ENCODE measurements at places on chromosomes 13 and 19.

GRCh38 chr19:32404213-32404932 is 1.2 kb upstream of the DPY19L3 start:
- no peak for DNase-seq

DNA sequence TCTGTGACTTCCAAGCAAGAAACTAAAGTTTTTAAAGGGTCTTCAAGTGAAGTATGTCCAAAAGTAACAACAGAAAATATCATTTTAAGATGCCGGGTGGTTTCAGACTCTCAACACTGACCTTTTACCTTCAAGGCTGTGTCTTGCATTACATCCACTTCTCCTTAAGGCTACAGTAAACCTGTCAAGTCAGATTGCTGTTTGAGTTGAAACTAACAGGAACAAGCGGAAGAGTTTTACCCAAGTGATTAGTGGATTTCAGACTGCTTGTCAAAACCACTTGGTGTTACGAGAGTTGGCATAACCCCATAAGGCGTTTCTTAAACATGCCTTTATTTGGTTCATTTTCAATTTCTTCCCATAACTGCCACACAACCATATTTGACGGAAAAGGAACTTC is 283.1 kb downstream of the DCT start:
- no peak for DNase-seq

- no peak for DNase-seq
Measured at GRCh38 chr19:56193981-56194640, 3.5 kb downstream of the ZSCAN5B start.

DNA sequence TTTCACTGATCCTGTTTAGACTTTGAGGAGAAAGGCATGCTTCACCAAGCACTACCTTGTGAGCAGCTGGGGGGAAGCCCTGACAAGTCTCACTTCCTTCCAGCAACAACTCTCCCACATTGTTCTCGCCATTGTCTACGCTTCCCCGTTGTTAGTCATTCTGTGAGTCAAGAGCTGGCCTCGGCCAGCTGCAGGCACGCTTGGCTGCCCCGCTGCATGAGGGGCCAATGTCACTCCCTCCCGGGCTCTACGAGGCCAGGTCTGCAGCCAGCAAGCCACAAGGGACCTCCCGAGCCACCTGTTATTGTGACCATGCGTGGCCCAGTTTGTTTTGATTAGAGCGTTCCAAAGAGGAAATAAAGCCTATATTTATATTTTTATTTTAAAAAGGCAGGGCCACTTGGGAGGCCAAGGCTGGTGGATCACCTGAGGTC is 220.9 kb downstream of the FOXO1 start:
- DNase-seq = no peak

DNA sequence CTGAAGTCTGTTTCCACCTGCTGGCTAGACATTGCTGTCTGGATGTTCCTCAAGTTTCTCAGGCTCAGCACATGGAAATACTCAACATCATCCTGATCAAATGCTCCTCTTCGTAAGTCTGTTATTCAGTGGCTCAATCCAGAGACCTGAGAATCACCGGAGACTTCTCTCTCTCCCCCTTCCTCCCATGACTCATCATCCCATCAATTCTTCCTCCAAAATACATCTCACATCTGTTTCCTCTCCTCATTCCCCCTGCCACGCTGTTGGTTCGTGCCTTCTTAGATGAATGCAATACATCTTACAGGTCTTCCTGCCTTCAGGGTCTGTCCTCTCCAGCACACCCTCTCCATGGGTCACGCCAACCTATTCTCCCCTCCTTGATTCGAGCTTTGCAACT is 7.4 kb upstream of the RXFP2 start:
- DNase-seq = no peak

DNA sequence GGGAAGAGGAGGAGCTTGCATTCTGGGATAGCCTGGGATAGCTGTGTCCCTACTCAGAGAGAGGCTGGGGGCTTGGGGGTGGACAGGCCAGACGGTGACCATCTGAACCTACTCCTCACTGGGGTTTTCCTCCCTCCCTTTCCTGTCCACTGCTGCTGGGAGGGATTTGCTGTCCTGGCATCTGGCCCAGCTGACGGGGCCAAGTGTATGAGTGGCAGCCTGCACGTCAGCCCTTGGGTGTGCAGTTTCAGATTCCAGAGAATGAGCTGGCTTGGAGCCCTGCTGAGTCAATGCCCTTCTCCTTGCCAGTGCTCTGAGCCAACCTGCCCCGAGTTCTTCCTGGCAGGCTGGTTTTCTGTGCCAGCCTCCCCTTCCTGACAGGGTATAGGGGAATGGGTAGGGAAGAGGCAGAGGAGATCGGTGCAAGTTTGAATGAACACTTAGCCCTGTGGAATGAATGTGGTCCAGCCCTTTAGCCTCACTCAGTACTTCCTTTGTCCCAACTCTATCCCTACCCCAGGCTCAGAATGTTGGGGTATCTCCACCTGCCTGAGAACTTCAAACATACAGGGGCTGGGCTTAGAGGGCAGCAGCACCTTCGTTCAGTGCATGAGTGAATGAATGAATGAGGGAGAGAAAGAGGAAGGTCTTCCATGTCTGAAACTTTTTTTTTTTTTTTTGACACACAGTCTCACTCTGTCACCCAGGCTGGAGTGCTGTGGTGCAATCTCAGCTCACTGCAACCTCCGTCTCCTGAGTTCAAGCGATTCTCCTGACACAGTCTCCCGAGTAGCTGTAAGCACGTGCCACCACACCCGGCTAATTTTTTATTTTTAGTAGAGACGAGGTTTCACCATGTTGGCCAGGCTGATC is 1.8 kb upstream of the ANGPTL4 start:
- DNase-seq = peak; percentile 98

GRCh38 chr19:24046550-24046949 is 40.4 kb upstream of the ZNF254 start:
- DNase-seq = no peak

GRCh38 chr13:46603165-46603603 is 50.2 kb downstream of the LRCH1 start:
- no peak for DNase-seq

GRCh38 chr13:55214841-55215345 is 1925.8 kb upstream of the PRR20A start:
- DNase-seq = no peak

- DNase-seq = no peak
Measured at GRCh38 chr13:37149380-37149779, 43.9 kb upstream of the CSNK1A1L start.

- no peak for DNase-seq
Measured at GRCh38 chr13:106151056-106151699, 384.3 kb downstream of the EFNB2 start.

DNA sequence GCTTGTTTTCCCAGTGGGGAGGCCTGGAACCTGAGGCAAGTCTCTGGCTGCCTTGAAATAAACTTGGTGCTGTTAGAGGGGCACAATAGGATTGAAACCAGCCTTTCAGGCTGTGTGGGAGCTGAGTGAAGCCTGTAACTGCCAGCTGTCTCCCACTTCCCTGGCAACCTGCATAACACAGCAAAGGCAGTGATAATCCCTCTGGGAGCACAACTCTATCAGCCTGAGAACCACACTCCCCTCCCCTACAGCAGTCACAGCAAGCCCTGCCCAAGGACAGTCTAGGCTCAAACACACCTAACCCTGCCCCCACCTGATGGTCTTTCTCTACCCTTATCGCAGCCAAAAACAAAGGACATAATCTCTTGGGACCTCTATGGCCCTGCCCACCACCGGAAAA is 683.8 kb upstream of the ATXN8OS start:
- DNase-seq = no peak

GRCh38 chr19:48397263-48398101 is 4.0 kb downstream of the GRIN2D start:
- DNase-seq = no peak

DNA sequence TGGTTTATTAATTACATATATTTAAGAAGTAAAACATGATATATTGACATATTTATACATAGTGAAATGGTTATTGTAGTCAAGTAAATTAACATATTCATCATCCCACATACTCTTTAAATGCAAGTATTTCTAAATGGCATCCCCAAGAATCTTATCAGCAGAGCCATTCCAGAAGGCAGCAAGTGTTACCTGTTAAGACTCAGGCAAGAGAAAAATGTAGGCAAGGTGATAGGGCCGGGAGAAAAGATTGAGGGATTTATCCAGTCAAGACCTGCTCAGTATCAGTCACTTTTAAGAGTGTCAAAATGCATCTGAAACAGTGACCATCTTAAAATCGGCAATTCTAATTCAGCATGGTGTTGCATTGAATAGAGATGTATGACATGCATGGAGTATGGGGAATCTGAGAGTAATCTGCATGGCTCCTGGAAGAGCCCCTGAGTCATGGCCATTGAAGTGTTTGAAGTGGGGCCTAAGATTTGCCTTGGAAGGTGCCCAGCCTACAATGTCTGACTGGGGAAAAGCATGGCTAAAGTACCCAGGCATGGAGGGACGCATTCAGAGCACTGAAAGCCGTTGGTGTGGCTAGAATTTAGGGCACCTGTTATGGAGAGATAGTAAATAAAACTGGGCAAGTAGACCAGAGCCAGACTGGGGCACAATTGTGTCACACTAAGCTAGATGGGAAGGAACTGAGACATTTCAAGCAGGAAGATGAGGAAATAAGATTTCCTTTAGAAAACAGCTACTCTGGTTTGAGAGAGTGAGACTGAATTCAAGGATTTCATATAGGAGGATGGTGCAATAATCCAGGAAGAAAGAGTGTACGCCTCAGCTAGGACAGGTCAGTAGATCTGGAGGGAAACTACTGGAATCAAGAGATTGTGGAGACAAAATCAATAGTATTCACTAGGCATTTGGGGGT is 25.0 kb upstream of the C1QTNF9B start:
- DNase-seq = no peak

GRCh38 chr13:24623149-24623665 is 57.0 kb upstream of the ATP12A start:
- DNase-seq = no peak

DNA sequence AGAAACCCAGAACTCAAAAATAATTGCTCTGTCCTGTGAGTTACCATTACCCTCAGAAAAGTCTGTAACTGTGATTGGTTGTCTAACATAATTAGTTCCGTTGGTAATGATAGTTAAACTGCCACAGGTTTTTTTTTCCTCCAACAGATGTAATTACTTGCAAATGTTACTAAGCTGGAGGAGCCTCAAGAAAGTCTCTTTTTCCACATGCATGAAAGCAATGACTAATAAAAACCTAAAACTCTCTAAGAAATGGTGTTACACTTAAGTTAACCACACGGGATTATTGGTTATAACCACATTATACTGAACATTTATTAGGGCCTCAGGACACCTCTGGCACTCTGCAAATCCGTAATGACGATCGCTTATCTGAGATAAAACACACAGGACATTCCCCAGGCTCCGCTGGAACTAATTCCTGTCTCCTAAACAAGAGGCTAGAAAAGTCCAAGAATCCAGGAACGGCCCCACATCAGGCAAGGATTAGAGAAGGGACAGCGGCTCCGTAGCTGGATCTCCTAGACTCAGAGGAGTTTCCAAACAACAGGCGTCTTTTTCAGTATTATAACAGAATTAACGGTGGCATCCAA is 753 bp downstream of the ZNF235 start:
- DNase-seq = peak; percentile 5
